Kidney (tissue), 22 donors: ENCODE measurements at places on chromosomes 5 and 9.

DNA sequence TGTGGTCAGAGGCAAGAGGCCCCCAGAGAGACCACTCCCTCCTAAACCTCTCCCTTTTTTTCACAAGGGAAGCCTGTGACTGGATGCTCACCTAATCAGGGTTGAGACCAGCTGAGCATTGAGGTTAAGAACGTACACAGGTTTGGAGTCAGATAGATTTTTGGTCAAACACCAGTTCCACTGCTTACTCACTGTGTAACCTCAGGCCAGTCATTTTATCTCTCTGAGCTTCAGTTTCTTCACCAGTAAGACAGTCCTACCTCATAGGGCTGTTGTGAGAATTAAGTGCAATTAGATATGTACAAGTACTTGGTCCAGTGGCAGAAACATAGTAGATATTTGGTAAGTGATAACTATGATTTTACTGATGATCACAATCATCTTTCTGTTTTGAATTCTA lies 256.8 kb downstream of the CDK5RAP2 start:
- no peak for DNase-seq

DNA sequence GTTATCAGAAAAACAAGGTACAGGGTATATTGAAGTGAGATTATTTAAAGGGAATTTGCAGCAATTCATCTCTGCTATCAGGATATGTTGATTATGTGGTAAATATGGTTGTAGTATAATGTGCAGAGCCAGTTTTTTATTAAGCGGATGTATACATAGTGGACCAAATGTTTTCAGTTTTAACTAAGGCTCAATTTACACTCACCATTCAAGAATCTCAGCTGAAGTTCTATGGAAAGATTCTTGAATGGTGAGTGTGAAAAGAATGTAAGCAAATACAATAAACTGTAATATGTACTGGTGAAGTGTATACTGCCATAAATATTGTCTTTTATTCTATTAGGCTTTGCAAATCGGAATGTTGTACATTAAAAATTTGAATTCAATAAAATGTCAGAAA lies 895.9 kb upstream of the CDH10 start:
- no peak for DNase-seq

GRCh38 chr5:148474025-148474511 lies 90.3 kb downstream of the FBXO38 start:
- no peak for DNase-seq

DNA sequence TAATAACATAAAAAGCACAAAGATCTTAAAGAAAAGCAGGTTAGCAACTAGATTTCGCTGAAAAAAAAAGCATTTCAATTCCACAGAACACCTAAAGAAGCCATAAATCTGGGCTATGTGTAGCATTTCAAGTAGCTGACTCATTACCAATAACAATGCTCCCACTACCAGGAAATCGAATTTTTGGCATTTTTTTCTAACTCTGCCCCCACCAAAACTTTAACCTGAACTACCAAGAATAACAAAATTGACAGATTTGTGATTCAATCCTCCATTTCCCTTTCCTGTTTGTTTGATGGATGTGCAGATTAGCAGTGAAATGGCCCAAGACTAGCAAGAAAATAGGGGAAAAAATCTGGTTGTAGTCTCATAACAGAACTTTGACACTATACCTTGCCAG lies 180.2 kb downstream of the RASEF start:
- no peak for DNase-seq

- no peak for DNase-seq
Measured at GRCh38 chr5:134540747-134541733, 15.6 kb downstream of the JADE2 start.
